ENCODE measurements at places on chromosomes 11 and 22. TPM values are rescaled to one million over a fixed set of nuclear protein-coding genes. Genes with fewer than 3 reads are reported as not detected.

- DNase-seq = peak; percentile 24
Measured at GRCh38 chr11:61153593-61154095, 7.6 kb downstream of the VPS37C start.

GRCh38 chr22:49321477-49322055, 506.1 kb downstream of the BRD1 start:
- no peak for DNase-seq

Gene PLEKHB1
- polyA plus RNA-seq = 5.5 TPM

DNA sequence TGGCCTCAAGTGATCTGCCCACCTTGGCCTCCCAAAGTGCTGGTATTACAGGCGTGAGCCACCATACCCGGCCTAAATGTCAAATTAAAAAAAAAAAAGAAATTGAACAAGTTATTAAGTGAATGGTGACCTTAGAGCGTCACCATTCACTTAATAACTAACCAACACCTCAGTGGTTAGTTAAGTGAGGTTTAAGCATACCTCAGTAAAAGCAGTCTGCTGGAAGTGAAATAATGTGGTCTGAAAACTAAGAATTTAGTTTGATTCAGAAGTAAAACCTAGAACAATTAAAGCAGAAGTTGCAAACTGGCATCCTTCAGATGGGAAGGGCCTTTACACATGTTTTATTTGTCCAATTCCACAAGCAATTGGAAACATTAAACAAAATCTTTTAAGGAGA, 71.5 kb downstream of the FCHSD2 start:
- no peak for DNase-seq

Gene LRRC32
- polyA plus RNA-seq = 11.6 TPM

GRCh38 chr11:80024119-80024518, 583.3 kb upstream of the TENM4 start:
- DNase-seq = peak; percentile 46

Gene BIK
- polyA plus RNA-seq = 2.1 TPM

- no peak for DNase-seq
Measured at GRCh38 chr11:72897506-72897905, 83.3 kb downstream of the ATG16L2 start.

- DNase-seq = no peak
Measured at GRCh38 chr11:93025558-93026255, 56.3 kb downstream of the MTNR1B start.

Gene MRGPRX3
- not detected for polyA plus RNA-seq

DNA sequence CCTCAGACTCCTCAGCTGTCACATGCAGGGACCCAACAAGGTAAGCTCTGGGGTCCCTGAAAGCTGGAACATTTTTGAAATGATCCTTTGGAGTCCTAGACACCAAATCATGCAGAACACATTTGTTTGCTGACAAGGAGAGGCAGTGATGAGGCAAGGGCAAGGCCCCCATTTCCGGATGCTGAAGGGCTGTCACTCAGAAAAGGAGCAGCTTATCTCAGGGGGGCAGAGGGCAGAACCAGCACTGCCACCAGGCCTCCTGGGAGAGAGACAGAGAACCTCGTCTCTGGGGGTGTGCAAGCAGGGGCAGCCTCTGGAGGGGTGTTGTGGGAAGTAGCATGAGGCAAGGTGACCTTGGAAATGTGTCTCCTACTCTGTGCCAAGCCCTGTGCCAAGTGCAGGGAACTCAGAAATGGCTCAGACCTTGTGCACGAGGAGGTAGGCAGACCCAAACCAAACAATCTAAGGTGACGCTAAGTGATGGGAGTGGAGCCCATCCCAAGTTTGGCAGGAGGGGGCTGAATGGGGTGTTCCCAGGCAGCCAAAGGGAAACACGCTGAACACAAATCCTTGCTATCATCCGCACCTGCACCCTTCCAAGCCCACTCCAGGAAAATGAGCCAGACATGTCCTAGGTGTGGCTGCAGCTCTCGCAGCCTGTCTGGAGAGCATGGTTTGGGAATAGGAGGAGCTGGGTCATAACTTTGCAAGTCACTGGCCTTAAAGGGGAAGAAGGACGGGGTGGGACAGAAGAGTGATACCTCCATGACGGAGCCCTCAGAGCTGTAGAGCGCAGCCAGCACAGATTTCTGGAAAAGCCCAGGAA, 94.2 kb downstream of the PDE2A start:
- peak; percentile 53 for DNase-seq

- DNase-seq = peak; percentile 48
Measured at GRCh38 chr22:42773167-42773566, 52.5 kb upstream of the A4GALT start.

DNA sequence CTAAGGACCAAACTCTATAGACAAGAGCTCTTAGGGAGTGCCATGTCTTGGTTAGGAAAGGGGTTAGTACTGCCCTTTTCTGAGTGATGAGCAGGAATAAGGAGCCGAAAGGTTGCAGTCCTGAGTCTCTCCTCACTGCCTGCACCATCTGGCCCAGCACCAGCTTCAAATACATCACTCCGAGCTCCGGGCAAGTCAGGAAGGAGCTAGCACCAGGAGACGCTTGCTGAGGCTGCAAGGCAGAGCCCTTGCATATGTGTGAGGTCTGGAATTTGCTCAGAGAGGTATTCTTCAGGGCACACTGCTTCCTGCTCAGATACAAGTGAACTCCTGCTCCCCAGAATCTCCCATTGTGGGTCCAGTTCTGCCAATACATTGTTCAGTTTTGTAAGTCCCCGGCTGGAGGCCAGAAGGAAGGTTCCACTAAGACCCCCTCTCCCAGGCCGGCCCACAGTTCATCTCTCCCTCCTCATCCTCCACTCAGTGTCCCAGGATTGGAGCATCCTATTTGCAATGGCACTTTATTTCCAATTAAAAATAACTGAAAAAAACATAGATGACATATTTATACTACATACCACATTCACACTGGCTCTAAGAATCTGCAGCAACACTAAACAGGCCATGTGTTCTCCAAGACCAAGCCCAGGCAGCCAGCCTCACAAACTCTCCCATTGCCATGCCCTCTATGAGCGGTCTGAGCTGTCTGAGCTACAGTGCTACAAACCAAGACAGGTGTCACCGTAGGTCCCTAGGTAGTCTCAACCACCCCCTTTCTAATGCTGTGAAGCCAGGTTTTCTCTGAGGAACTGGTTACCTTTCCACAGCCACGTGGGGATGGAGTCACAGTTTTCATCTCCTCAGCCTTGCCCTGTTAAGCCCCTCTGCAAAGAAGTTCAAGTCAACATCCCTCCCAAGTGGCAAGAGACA, 55.1 kb upstream of the SPATA19 start:
- no peak for DNase-seq

DNA sequence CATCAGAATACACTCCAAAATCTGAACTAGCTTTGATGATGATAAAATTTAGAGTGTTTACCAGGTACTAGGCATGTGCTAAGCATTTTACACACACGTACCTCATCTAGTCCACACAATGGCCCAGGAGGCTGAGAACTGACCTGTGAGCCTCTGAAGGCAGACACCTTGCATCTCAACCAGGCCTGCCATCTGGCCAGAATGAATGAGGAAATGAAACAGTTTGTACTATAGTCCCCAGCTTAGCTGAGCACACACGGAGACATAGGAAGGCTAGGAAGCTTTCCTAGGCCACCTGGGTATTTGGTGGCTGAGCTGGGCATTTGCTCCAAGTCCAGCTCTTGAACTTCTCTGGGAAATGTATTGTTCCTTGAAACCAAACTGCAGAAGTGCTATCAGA, 6.9 kb upstream of the SHANK3 start:
- DNase-seq = no peak

DNA sequence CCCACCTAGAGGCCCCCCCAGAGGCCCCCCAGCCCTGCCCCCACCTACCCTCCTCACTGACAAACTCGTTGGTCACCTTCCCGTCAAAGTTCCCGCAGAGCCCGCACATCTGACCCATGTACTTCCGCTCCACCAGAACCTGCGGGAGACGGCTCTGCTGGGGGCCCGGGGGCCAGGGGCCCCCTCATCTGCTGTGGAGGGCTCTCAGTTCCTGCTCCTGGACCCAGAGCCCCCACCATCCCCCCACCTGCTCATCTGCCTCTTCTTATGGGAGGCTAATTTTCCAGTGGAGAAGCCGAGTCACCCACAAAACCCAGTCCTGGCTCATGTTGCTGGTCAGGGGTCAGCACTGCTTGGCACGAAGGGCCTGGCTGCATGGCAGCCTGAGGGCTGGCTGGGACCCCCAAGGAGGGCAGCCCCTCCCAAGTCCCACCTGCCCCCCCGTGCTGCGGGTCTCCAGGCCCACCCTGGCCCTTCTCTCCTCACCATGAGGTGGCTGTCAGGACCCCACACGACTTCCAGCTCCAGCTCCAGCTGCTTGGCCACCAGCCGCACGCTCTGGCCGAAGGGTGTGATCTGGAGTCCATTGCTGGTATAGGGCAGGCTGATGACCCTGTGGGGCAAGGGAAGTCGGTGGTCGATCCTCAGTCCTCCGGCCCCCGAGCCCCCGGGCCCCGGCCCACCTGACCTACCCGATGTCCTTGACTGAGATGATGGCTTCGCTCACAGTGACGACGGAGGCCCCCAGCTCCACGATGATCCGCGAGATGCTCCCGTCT, 5.2 kb downstream of the MUC6 start:
- no peak for DNase-seq

Gene KDM4E
- polyA plus RNA-seq = 0.19 TPM
